ENCODE measurements at places on chromosomes 1 and 21.
A peak's percentile ranks its signal among the peaks of the same experiment; 100 is the strongest.

- no peak overlapping the region for H3K27ac ChIP-seq
- DNase-seq: no peak
- H3K4me1 ChIP-seq: no peaks in the 10 kb centered on the region
- H3K36me3 ChIP-seq: no peaks in the 10 kb centered on the region
- no peak overlapping the region for H3K4me3 ChIP-seq
Measured at GRCh38 chr1:4655674-4656532, 1.5 kb downstream of the AJAP1 start.

- H3K4me1 ChIP-seq: no peaks in the 10 kb centered on the region
- H3K27ac ChIP-seq: no peak overlapping the region
- H3K36me3 ChIP-seq: no peaks in the 10 kb centered on the region
- no peak overlapping the region for H3K4me3 ChIP-seq
- no peak for DNase-seq
- peaks cover 60% of the 10 kb centered on the region for H3K27me3 ChIP-seq
Measured at GRCh38 chr21:25837533-25838265, 102.9 kb downstream of the GABPA start.

DNA sequence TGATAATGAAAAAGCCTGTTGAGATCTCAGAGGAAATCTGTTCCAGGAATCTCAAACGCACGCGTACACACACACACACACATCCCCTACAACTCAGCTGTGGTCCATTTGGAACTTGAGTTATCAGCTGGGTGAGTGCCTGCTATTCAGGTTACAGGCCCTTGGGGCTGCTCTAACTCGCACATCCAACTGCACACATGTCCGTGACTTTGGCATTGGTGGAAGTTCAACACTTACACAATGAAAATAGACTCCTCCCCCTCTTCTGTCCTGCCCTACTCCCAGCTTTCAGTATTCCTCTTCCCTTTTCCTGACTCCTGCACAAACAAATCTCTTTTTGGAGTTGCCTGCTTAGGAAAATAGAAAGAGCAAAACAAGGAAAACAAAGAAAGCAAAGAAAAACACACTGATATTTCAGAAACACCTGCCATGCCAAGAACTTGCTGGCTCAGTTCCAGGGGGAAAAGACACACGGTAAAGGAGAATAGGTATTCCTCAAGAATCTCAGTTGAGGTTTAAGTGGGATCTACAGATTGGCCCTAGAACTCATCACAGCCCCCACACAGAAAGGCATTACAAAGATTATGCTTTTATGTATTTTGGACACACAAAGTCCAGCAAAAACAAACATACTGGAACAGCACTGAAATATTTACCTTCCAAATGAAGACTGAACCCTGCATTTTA is 140.9 kb downstream of the TGFBR3 start:
- H3K4me3 ChIP-seq: no peak overlapping the region
- no peaks in the 10 kb centered on the region for H3K27me3 ChIP-seq
- DNase-seq: no peak

DNA sequence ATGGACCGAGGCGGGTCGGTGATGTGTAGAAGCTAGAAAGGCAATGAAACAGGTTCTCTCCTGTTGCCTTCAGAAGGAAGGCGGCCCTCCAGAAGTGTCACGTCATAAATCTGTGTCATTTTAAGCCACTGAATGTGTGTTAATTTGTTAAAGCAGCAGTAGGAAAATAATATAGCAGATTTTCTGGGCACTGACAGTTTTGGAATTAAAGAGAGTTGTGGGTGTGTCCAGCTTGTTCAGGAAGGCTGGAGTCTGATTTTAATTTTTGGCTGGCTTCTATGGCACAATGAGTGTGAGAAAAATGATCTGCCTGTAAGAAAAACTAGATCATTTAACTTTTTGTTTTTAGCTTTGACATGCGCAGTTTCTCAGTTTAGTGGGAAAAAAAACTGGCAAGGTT is 177.3 kb downstream of the EDEM3 start:
- peaks cover 7% of the 10 kb centered on the region for H3K36me3 ChIP-seq
- H3K4me1 ChIP-seq: peaks cover 24% of the 10 kb centered on the region
- no peak overlapping the region for H3K4me3 ChIP-seq
- no peak overlapping the region for H3K27ac ChIP-seq
- no peak for DNase-seq
- no peaks in the 10 kb centered on the region for H3K27me3 ChIP-seq

DNA sequence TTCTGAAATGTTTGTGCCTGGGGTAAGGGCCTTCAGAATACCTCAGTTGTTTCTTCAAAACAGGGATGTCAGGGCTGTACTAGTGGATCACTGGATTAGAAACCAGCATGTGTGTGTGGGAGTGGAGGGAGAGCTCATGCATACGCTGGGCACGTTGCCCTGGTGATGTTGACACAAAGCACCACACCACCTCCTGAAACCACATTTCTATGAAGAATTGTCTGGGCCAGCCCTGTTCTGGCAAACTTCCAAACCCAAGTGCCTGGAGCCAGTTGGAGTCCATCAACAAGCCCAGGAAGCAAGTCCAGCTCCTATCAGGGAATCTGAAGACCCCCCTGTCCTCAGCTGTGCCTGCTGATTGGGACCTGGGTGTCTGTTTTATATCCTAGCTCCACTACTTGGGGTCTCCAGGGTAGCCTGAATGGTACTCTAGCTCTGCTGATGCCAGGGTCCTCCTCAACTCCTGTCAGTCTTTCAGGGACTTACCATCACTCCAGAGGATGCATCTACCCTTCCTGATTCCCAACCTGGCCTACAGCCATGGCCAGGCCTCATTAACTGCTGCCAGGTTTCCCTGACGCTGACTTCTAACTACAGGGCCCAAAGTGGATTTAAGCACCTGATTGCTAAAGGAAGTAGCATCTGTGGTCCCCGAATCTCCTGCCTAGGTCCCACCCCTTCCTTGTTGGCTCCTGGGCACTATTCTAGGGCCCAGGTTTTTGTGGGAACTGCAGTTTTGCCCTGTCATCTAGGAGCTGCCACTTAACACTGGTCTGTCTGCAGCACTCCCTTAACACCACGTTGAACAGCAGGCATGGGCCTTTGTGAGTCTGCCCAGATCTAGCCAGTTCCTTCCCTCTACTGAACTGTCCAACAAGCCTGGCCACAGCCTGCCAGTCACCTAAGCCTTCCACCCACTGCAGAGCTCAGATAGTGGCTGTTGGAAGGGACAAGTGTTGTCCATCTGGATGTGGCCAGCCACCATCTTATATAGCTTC is 45.5 kb downstream of the LPAR3 start:
- H3K4me3 ChIP-seq: no peak overlapping the region
- H3K36me3 ChIP-seq: no peaks in the 10 kb centered on the region
- H3K4me1 ChIP-seq: peaks cover 15% of the 10 kb centered on the region
- peaks cover 9% of the 10 kb centered on the region for H3K27me3 ChIP-seq
- no peak for DNase-seq

- H3K4me1 ChIP-seq: peaks cover 38% of the 10 kb centered on the region
- H3K4me3 ChIP-seq: peak overlapping the region; percentile 5
- no peaks in the 10 kb centered on the region for H3K27me3 ChIP-seq
- H3K27ac ChIP-seq: peak overlapping the region; percentile 71
- DNase-seq: no peak
Measured at GRCh38 chr1:101293461-101294051, 56.7 kb downstream of the S1PR1 start.

DNA sequence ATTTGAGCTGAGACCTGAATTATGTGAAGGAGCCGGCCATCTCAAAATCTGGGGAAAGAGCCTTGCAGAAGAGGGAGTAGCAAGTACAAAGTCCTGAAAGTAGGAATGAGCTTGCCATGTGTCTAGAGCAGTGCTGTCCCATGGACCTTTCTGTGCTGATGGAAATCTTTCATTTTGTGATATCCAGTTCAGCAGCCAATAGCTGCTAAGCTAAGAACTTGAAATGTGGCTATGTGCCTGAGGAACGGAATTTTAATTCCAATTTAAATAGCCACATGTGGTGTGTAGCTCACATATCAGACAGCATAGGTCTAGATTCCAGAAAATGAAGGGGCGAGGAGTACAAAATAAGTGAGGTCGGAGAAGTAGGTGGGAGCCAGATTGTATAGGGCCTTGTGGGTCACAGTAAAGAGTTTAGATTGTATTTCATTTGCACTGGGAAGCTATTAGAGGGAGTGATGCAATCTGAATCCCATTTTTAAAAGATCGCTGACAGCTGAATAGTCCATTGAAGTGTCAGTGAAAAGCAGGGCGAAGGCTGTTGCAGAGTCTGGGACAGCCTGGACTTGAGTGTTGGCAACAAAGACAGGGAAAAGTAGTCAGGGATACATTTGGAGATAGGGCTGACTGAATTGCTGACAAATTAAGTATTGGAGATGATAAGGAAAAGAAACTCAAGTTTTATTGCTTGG is 80.3 kb downstream of the TMEM200B start:
- H3K4me3 ChIP-seq: no peak overlapping the region
- no peaks in the 10 kb centered on the region for H3K27me3 ChIP-seq
- DNase-seq: no peak
- no peak overlapping the region for H3K27ac ChIP-seq
- peaks cover 52% of the 10 kb centered on the region for H3K36me3 ChIP-seq
- H3K4me1 ChIP-seq: peaks cover 6% of the 10 kb centered on the region

DNA sequence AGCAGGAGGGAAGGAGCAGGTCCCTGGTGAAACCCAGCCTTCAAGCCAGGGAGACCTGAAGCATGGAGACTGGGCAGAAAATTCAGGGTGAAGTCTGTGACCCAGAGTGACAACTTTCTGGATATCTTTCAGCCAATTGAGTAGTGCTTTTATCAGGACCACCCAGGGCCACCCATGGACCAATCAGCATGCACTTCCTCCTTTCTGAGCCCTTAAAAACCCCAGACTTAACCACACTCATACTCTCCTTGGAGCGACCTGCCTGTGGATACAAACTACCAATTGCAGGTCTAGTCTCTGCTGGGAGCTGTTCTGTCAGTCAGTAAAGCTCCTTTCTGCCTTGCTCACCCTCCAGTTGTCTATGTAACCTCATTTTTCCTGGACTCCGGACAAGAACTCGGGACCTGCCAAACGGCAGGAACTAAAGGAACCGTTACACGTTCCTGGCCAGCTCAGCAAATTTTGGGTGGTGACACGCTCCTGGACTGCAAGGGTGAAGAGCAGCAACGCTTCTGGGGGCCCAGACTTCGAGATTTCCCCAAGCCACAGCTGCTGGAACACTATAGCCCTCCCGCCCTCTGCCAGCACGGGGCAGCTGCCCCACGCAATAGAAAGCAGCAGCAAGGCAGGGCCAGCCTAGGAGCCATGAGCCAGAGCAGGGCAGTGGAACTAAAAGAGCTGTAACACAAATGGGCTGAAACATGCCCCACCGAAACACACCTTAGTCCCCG is 1183.4 kb downstream of the AMY1C start:
- no peak overlapping the region for H3K4me3 ChIP-seq
- no peaks in the 10 kb centered on the region for H3K36me3 ChIP-seq
- no peak overlapping the region for H3K27ac ChIP-seq

DNA sequence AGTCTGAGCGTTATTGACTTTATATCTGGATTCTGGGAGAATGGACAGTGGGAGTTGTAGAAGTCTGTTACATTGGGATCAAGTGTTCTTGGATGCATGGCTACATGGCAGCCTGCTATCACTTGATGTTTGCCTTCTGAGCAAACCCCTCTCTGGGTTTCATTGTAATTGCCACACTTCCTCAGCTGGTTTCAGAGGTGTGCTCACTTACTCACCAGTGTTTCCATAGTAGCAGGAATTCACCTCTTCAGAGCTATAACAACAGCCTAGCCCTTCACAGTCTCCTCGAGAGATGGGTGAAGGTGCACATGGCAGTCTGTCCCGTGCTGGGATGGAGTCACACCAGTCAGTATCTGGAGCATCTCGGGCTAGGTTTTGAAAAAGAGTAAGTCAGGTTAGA is 2.6 kb downstream of the ZP4 start:
- no peak for DNase-seq
- H3K4me3 ChIP-seq: no peak overlapping the region
- no peaks in the 10 kb centered on the region for H3K27me3 ChIP-seq
- no peak overlapping the region for H3K27ac ChIP-seq

- peaks cover 26% of the 10 kb centered on the region for H3K4me1 ChIP-seq
- no peak overlapping the region for H3K4me3 ChIP-seq
- no peaks in the 10 kb centered on the region for H3K27me3 ChIP-seq
- DNase-seq: no peak
Measured at GRCh38 chr1:27405074-27405473, 12.7 kb downstream of the GPR3 start.

- peaks cover 13% of the 10 kb centered on the region for H3K36me3 ChIP-seq
- H3K4me1 ChIP-seq: peaks cover 53% of the 10 kb centered on the region
- peak overlapping the region; percentile 47 for H3K4me3 ChIP-seq
- H3K27me3 ChIP-seq: no peaks in the 10 kb centered on the region
Measured at GRCh38 chr1:92367496-92367895, 68.6 kb downstream of the RPAP2 start.

DNA sequence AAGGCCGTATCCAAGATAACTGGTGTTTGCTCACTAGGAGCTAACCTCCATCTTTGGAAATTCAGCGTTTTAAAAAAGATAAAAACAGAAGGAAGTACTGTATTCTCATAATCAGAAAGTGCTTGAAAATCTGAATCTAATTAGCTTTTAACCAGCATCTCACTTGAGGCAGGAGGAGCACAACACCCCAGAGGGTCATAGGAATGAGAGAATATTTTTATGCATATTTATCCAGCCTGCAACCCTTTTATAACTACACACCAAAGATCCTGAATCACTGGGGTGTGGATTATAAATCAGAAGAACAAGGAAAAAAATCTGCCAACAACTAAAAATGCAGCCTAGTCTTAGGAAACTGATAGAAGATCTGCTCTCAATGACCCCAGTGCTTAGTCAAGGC is 68.0 kb upstream of the PTCH2 start:
- no peak for DNase-seq
- H3K36me3 ChIP-seq: peaks cover 3% of the 10 kb centered on the region
- H3K4me1 ChIP-seq: no peaks in the 10 kb centered on the region
- no peaks in the 10 kb centered on the region for H3K27me3 ChIP-seq

DNA sequence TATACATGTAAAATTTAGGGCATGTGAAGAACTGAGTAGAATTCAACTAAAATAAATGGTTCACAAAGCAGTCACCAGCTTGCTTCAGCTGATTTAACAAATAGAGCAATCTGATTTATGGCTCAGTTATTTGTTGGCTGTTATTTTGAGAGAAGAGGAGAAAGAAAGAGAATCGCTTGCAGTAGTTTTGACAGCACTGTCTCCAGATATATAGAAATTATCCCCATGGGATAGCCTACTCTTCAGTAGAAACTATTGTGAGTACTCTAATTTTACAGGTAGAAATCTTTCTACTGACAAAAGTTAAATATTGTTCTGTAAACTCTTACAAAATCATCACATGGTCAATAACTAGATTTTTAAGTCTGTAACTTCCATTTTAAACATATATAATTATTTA is 1098.2 kb downstream of the MRPL39 start:
- DNase-seq: no peak
- H3K27ac ChIP-seq: no peak overlapping the region
- H3K27me3 ChIP-seq: no peaks in the 10 kb centered on the region
- H3K4me3 ChIP-seq: no peak overlapping the region
- no peaks in the 10 kb centered on the region for H3K4me1 ChIP-seq

GRCh38 chr1:207649210-207649753 is 4.3 kb downstream of the CR1L start:
- H3K27ac ChIP-seq: no peak overlapping the region
- no peak overlapping the region for H3K4me3 ChIP-seq
- H3K4me1 ChIP-seq: peaks cover 4% of the 10 kb centered on the region
- H3K27me3 ChIP-seq: peaks cover 27% of the 10 kb centered on the region
- no peak for DNase-seq
